Smooth muscle cell of trachea (primary cell): ENCODE measurements at places on chromosomes 1 and 21. TPM values are rescaled to one million over a fixed set of nuclear protein-coding genes. Genes with fewer than 3 reads are reported as not detected.

Gene COL8A2
- 10.8 and 24.3 TPM in 2 replicates for total RNA-seq

Gene ITGB2
- total RNA-seq: not detected in 2 replicates

Gene USP25
- 50.1 and 50.5 TPM in 2 replicates for total RNA-seq

Gene IL22RA1
- total RNA-seq: 0.15 and 0.17 TPM in 2 replicates

Gene MANEAL
- 0.15 and 1.8 TPM in 2 replicates for total RNA-seq
